HuH-7 (cell line): ENCODE measurements at places on chromosomes 2 and 18.

DNA sequence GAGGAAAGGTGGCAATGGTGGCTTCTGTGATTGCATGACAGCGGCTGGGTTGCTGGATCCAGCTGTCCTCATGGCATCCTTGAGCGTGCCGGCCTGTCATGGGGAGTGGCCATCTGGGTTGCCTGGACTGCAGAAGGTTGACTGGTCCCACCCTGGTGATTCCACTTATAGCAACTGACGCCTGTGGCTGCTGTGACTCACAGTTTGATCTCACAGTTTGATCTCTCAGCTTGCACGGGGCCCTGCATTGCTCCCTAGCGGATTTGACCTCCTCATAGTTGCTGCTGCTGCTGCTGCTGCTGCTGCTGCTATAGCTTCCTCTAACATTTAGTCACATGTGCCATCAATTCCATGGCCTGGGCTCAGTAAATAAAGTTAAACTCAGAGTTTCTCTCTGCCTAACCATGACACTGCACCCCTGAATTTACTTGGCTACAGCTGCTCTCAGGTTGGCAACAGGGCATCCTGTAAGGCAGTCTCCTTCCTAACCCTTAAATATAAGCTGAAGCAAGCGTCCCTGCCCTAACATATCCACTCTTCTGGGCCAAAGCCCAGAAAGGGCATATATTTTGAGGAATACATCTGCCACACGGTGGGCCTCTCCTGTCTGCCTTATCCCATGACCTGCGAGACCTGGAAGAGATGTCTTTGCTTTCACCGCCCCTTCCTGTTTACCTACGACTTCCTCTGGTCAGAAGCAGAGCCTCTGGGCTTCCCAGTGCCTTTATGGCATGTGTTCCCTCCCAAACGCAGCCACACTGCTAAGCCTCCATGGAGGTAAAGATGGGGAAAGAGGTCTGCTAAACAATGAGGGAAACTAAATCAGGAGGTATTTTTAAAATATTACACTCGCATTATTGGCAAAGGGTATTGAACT lies 37.8 kb upstream of the CCDC150 start:
- DNase-seq, result no peak

GRCh38 chr2:224017957-224018356 lies 21.1 kb downstream of the SERPINE2 start:
- DNase-seq, result no peak

GRCh38 chr18:57077786-57078552 lies 68.9 kb upstream of the BOD1L2 start:
- no peak for DNase-seq

GRCh38 chr2:45432406-45432805 lies 178.7 kb downstream of the SRBD1 start:
- DNase-seq, result no peak

DNA sequence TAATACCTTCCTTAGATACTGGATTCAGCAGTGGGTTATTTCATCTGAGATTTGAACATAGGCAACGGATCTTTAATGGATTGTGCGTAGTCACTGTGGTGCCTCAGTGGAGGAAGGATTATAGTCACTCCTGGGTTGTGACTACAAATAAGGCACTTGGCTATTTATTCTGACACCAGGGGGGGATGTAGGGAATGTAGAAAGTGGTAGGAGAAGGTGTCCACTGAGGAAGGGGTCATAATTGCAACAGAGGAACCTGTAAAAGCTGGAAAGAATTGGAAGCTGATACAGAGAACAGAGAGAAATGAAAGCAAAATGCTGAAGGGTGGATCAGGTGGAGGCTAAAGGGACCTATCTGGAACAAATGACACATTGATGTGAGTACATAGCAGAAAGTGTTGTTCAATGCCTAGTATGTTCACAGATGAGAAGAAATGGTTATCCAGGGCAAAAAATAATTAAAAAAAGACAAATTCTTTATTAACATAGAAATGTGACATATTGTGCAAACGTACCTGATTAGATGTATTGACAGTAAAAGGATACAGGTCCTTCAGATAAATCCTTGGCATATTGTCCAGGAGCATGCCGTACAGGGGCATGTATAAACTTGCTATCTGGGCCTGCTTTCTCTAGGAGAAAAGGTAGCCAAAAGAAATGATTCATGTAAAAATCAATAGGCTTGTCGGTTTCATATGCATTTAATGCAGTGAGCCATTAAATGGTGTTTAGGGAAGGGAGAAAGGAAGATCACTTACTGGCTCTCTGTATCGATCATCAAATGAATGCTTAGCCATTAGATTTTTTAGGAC lies 91.2 kb upstream of the CCDC195 start:
- no peak for DNase-seq

GRCh38 chr2:96799623-96799935 lies 16.5 kb upstream of the CNNM3 start:
- no peak for DNase-seq

DNA sequence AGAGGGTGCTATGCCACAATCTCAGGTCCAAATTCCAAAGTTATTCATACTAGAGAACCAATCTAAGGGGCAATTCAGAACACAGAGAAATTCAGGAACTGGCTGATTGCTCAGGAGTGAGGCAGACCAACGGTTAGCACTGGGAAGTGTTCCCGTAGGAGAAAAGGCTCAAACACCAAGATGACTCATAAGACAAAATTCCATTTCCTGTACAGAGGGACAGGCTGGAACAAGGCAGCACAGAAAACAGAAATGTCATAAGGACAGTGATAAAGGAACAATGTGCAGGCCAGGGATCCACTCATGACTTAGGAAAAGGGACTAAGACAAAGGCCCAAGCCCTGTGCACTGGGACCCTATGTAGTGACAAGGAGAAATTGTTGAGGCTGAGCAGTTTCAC lies 54.2 kb downstream of the PDE1A start:
- DNase-seq, result no peak

GRCh38 chr2:144666032-144666431 lies 146.1 kb upstream of the ZEB2 start:
- DNase-seq, result no peak

GRCh38 chr2:150479075-150479915 lies 8.2 kb downstream of the RND3 start:
- no peak for DNase-seq
